Right renal pelvis (tissue), 4 donors: ENCODE measurements at places on chromosomes 3 and 15.

GRCh38 chr3:126834596-126835471 lies 130.8 kb downstream of the CHCHD6 start:
- no peak for DNase-seq

DNA sequence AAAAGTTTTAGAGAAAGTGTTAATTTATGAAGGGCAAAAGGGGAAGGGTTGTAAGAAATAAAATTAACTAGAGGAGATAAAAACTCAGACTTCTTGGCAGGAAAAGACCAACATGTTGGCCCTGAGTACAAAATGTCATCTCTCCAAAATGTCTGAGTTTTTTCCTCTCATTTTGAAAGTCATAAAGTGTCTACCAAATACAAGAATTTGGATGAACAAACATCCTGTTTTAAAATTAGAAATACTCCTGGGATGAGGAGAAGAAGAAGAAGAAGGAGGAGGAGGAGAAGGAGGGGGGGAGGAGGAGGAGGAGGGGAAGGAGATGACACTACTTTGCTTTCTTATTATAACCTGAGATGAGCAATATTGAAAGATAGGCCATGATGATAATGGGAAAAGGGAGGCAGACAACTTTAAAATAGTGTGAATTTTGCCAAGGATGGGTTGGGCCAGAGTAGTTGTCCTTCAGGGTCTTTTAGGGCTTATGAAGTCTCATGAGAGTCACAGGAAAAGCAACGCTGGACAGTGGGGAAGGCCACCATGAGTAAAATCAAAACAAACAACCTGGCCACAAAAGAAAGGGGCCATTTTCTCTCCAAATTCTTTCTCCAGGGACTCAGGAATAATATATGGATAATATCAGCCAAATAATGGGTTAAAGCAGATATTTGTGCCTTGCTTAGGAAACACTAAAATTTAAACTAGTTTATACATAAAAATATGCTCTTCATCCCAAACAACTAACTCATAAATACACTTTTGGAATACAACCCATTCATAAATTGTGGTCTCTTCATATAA lies 632.9 kb downstream of the EPHA3 start:
- DNase-seq: no peak

DNA sequence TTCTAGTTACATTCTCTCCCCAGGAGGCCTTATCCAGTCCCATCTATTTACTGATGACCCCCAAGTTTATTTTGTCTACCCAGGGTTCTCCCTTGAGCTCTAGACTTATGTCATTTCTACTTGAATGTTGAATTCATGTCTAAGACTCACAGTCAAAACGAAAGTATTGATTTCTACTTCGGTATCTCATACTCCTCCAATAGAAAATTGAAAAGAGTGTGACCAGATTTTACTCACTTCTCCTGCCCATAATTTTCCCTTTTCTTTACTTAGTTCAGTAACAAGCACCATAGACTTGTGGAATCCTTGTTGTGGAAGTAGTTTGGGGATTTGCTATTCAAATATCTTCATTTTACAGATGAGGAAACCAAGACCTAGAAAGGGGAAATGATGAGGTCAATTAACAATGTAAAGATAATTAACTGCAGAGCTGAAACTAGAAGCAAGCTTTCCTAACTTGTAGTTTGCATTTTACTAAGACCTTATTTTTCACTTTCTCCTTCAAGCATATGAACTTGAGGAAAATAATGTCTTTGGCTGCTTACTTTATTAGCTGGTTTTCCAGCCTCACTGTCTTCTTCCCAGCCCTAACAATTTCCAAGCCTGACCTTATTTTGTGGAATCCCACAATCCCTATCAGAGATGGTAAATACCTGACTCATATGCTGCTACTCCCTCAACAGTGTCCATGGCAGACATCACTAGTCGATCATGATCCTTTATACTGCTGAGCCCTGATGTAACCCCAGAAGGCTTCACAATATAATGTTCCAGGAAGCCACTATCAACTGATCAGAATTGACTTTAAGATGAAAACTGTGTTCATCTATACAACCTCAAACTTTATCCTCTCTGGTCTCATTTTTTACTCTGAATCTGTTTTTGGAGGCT lies 123.9 kb upstream of the AGBL1 start:
- no peak for DNase-seq

DNA sequence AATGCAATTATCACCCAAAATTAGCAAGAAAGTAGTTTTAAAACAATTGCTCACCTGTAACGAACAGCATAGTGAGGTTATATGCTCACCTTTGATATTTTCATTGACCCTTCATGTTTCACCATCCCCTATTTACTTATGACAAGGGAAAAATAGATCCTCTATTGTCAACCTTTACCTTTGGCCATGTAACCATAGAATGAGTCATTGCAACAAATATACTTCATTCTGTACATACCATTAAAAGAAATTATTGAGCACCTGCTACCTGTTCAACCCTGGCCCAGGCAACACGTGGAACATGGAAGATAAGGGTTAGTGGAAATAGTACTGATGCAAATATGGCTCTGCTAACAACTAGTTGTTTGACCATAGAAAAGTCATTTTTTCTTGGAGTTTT lies 20.2 kb downstream of the LSAMP start:
- no peak for DNase-seq

DNA sequence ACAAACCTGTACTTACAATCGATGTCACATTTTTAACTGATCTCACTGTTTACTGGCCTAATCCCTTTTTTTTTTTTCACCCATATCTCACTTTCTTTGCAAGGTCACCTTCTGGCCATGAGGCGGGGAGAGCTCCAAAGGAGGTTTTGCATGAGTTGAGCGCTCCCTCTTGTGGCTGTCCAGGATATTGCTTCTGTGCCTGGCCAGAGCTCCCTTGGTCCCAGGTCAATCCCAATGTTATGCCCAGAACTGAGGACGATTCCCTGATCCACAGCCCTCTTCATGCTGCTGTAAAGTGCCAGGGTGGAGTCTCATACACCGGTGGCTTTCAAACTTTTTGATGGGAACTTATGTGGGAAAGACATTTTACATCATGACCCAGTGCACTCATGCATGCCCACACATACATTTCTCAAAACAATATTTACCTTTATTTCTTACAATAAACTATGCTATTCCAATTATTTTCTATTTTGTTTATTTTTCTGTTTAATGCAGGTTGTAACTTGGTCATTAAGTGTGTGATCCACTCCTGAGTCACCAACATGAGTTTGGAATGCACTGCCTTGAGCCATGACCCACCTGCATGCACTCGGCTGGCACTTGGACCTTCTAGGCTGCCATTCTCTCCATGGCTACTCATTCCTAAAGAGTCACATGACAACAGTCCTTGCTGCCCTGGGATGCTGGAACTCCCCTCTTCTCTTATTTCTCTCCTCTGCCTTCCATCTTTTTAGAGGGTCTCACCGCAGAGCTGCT lies 9.6 kb upstream of the SST start:
- peak; percentile 52 for DNase-seq

DNA sequence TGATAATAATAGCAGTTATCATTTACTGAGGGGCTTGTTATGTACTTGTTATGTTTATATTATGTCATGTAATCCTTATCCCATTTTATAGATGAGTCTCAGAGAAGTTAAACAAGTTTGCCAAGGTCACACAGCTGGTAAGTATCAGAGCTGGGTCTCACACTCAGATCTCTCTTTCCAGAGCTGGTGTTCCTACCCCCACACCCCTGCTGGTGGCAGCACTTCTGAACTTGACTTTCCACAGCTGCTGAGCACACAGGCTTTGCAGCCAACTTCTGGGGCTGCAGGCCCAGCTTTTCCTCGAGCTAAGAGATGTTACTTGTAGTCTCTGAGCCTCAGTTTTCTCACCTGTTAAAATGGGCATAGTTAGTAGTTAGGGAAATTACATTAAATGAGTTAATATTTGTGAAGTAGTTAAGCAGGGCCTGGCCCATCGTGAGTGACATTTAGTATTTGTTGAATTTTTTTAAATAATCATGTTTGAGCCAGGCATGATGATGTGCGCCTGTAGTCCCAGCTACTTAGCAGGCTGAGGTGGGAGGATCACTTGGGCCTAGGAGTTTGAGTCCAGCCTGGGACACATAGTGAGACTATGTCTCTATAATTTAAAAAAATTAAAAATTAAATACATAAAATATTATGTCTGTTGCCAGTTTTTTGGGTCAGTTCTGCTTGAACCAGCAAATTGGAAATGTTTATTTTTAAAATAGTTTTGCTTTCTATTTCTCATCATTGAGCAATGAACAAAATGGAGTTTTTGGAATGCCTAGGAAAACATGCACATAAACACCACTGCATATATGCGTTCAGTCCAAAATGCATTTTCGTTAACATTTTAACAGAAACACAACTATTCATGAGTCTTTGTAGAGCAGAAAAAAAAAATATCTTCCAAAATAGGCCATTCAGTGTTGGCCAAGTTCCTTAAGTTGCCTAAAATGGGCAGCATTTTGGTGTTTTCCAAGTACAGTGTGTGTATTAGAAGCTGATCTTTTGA lies 87.3 kb downstream of the SMAD6 start:
- no peak for DNase-seq

- DNase-seq: no peak
Observed at GRCh38 chr3:171676601-171677175, 133.6 kb downstream of the PLD1 start.

DNA sequence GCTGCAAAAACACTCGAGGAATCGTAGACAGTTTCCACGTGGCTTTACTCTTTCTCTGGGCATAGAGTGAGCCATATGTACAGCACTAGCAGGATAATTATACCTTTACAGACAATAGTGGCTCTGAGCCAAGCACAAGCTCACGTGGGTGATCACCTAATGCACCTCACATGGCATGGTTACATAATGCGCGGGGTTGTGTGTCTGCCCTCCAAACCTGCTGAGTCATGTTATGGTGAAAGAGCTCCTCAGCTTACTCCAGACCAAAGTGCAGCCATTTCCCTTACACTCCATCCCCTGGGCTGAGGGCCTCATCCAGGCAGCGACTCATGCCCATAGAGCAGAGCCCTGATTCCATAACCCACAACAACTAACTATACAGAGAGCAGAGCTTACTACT lies 1458.4 kb upstream of the CADM2 start:
- DNase-seq: no peak

GRCh38 chr3:149796026-149796425 lies 3.7 kb upstream of the ANKUB1 start:
- DNase-seq: no peak

GRCh38 chr15:90241343-90242192 lies 7.6 kb downstream of the GDPGP1 start:
- DNase-seq: no peak

- DNase-seq: no peak
Observed at GRCh38 chr3:36843065-36844051, 79.0 kb upstream of the DCLK3 start.

- DNase-seq: no peak
Observed at GRCh38 chr15:29570948-29571791, 251.1 kb downstream of the TJP1 start.

DNA sequence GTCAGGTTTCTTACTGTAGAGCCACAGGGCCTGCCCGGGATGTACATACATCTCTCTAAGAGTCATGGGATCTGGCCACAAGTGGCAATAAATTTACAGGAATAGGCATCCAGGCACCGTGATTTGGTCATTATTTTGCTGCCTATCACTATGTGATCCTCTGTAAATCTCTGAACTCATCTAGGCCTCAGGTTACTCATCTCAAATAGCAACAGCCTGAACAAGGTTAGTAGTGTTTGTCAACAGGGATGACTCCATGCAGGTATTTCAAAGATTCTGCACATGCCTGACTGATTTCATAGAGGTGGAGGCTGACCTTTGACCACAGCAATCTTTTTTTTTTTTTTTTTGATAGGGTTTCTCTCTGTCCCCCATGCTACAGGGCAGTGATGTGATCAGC lies 88.8 kb upstream of the TBL1XR1 start:
- no peak for DNase-seq

- no peak for DNase-seq
Observed at GRCh38 chr3:176696816-176697215, 500.5 kb downstream of the TBL1XR1 start.

DNA sequence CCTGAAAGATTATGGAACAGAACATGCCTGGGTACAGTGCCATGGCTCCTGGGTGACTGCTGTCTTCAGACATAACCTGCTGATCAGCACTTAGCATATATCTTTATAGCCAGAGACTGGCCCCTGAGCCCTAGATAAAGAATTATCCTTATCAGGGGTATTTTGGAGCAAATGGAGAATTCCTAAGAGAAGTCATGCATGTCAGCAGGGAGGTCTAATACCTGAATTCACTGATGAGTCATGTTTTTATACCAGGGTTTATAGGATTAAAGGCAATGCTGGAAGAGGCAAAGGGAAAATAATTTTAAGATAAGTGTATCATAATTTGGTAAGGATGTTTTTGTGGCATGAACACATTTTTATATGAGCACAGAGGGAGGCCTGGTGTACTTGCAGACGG lies 159.8 kb downstream of the ADAMTSL3 start:
- DNase-seq: no peak

- no peak for DNase-seq
Observed at GRCh38 chr3:134460965-134461364, 24.8 kb downstream of the ANAPC13 start.
